ENCODE measurements at places on chromosomes 13 and 19. TPM values are rescaled to one million over a fixed set of nuclear protein-coding genes. Genes with fewer than 3 reads are reported as not detected.
A peak's percentile ranks its signal among the peaks of the same experiment; 100 is the strongest.

CDC42EP5 gene
- 38.2 TPM for total RNA-seq

VSTM2B gene
- not detected for total RNA-seq

SIAH3 gene
- total RNA-seq, result not detected

DYRK1B gene
- total RNA-seq, result 16.7 TPM

SACS gene
- 7.0 TPM for total RNA-seq

CNN1 gene
- total RNA-seq, result 27.3 TPM

KLK14 gene
- total RNA-seq, result not detected

DNA sequence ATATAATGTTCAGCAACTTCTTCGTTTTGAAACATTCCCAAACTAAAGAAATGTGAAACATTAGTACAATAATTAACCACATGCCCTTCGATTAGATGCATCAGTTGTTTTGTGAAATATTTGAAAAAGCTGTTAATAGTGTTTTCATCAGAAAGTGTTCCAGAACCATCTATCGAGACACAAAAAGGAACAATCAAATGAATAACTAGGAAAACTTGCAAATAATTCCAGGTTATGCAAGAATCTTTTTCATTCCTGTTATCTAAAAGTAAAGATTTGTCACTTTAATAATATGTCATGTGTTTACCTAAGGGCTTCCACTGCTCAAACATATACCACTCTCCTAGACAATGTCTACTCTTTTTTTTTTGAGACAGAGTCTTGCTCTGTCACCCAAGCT is 904.2 kb upstream of the MIR17HG start:
- H3K36me3 ChIP-seq, result no peaks in the 10 kb centered on the region
- H3K27ac ChIP-seq, result no peak overlapping the region
- peaks cover 4% of the 10 kb centered on the region for H3K4me1 ChIP-seq
- no peak for DNase-seq
- no peak overlapping the region for H3K4me3 ChIP-seq

GRCh38 chr19:2478756-2479555 is 3.0 kb downstream of the GADD45B start:
- no peaks in the 10 kb centered on the region for H3K27me3 ChIP-seq
- DNase-seq, result peak; percentile 90
- peaks cover 10% of the 10 kb centered on the region for H3K36me3 ChIP-seq
- H3K4me1 ChIP-seq, result peaks cover 24% of the 10 kb centered on the region

DNA sequence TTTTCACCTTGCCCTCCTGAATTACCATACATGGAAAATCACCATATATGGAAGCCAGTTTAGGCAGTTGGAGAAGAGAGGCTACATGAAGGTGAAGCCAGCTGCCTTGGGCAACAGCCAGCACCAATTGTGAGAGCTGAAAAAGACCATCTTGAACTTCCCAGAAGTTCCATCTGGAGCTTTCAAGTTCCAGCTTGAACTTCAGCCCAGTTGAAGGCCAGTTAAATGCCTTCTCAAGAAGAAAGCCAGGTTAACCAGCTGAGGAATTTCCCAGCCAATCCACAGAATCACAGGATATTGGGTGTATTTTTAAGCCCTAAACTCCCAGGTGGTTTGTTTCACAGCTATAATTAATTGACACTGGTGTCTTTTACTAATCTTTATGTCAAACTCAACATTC is 713.6 kb upstream of the MIR17HG start:
- no peaks in the 10 kb centered on the region for H3K27me3 ChIP-seq
- H3K27ac ChIP-seq, result no peak overlapping the region
- no peak overlapping the region for H3K4me3 ChIP-seq
- H3K36me3 ChIP-seq, result no peaks in the 10 kb centered on the region
- DNase-seq, result no peak

GRCh38 chr19:2064788-2065524 is 13.9 kb upstream of the MKNK2 start:
- H3K4me1 ChIP-seq, result peaks cover 28% of the 10 kb centered on the region
- H3K36me3 ChIP-seq, result no peaks in the 10 kb centered on the region
- H3K27me3 ChIP-seq, result no peaks in the 10 kb centered on the region
- no peak for DNase-seq
- no peak overlapping the region for H3K4me3 ChIP-seq

DNA sequence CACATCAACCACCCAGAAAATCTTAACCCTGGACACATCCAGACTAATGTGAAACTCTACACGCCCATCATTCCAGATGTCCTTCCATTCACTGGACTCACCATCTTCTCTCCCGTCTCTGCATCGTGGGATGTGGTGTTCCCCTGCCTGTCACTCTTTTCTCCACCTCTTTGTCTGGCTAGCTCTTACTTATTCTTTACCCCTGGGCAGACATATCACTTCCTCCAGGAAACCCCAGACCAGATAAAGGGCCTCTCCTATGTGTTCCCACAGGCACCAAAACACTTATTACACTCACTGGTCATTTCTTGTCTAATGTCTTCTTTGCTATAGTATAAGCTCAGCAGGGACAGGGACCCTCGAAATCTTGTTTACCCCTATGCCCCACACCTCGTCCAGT is 109.3 kb upstream of the IPO5 start:
- no peak for DNase-seq
- no peak overlapping the region for H3K4me3 ChIP-seq
- H3K27me3 ChIP-seq, result no peaks in the 10 kb centered on the region
- H3K4me1 ChIP-seq, result no peaks in the 10 kb centered on the region

DNA sequence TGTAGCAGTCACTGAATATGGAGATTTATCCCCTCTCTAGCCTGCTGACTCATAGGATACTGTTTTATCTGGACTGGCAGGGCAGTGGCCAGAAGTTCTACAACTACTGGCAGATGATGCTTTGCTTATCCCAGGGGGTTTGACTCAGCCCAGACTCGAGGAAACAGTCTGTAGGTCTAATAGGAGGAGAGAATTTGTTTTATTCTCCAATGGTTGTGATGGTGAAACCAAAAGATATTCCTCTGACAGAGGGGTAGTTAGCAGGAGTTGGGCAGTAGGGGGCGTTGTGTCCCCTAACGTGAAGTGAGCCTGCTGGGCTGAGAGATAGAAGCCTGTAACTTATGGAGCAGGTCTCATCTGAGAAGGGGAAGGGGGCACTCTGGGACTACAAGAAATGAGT is 74.9 kb downstream of the WTIP start:
- H3K4me3 ChIP-seq, result no peak overlapping the region
- H3K36me3 ChIP-seq, result no peaks in the 10 kb centered on the region
- DNase-seq, result no peak
- no peaks in the 10 kb centered on the region for H3K4me1 ChIP-seq

GRCh38 chr13:39612023-39612637 is 9.1 kb upstream of the LHFPL6 start:
- no peaks in the 10 kb centered on the region for H3K36me3 ChIP-seq
- no peak for DNase-seq
- no peak overlapping the region for H3K4me3 ChIP-seq

DNA sequence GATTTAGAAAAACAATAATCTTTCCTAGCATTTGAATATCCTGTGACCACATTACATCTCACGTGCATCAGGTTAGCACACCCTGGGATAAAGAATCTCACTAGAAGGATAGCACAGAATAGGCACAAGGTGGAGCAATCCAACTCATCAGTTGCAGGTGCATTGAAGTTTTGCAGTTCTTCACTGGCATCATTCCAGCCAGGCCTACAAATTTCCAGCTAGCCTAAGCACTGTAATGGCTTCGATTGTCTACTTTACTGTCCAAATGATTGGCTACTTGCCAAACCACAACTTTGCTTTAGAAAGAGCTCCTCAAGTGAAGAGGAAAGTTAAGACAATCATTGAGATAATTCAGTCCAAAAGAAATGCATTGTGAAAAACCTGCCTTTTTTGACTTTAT is 89.5 kb downstream of the SPRY2 start:
- H3K27ac ChIP-seq, result no peak overlapping the region
- H3K4me3 ChIP-seq, result no peak overlapping the region
- H3K27me3 ChIP-seq, result no peaks in the 10 kb centered on the region

DNA sequence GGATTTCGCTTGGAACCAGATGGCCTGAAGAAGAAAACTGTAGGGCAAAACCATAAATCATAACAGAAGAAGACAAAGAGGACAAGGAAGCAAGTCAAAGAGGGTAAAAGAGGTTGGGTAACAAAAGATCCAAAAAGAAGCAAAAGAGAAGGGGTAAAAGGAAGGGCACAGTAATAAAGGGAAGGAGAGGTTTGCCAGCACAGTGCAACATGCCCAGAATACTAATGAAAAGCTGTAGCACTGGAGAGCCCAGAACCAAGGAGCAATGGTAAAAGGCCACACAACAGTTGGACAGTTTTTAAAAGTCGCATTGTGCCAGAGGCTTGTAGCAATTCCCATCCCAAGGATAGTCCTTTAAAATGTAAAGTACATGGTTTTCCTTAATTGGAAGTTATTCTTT is 506.6 kb downstream of the PCDH9 start:
- no peaks in the 10 kb centered on the region for H3K4me1 ChIP-seq
- H3K36me3 ChIP-seq, result no peaks in the 10 kb centered on the region
- H3K27me3 ChIP-seq, result no peaks in the 10 kb centered on the region

DNA sequence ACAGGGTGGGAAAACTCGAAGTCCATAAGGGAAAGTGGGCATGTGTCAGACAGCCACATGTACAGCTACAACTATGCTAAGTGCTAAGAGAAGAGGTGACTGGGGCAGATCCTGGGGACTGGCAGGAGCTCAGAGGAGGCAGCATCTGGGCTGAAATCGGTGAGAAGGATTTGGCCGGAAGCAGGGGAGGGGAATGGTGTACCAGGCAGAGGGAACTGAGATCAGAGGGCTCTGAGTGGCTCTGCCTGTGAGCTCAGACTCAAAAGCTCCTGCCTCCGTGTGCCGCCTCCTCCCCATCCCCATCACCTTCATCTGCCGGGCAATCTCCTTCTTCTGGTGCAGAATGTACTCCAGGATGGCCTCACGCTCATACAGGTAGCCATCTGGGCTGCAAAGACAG is 21.8 kb downstream of the NOSIP start:
- no peaks in the 10 kb centered on the region for H3K27me3 ChIP-seq
- H3K4me3 ChIP-seq, result no peak overlapping the region
- no peak for DNase-seq
- peaks cover 29% of the 10 kb centered on the region for H3K4me1 ChIP-seq
- peaks cover 45% of the 10 kb centered on the region for H3K36me3 ChIP-seq

DNA sequence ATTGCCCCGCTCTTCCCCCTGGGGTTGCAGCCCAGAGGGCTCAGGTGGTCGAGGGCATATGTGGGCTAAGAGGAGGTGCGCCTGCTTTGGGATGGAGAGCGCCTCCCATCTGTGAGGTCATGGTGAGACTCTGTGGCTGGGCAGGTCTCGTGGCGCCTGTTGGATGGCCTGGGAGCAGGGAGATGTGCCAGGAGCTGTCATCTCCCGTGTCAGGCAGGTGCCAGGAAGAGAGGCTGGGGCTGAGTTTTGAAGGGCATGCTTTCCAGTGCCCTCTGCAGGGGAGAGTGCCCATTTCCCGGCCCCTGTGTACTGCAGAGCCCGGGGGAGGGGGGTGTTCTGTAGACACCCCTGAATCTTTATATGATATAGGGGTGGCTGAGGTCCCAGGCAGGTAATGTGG is 2.8 kb downstream of the WTIP start:
- H3K4me3 ChIP-seq, result no peak overlapping the region
- H3K4me1 ChIP-seq, result peaks cover 14% of the 10 kb centered on the region
- H3K27me3 ChIP-seq, result no peaks in the 10 kb centered on the region
- H3K27ac ChIP-seq, result no peak overlapping the region
- H3K36me3 ChIP-seq, result no peaks in the 10 kb centered on the region
- DNase-seq, result peak; percentile 56

GRCh38 chr19:18833849-18834643 is 2.3 kb downstream of the UPF1 start:
- H3K27ac ChIP-seq, result peak overlapping the region; percentile 87
- H3K27me3 ChIP-seq, result no peaks in the 10 kb centered on the region
- H3K4me1 ChIP-seq, result peaks cover 54% of the 10 kb centered on the region

GRCh38 chr19:511101-511851 is 4.0 kb downstream of the TPGS1 start:
- peak; percentile 72 for DNase-seq
- peaks cover 6% of the 10 kb centered on the region for H3K36me3 ChIP-seq
- peak overlapping the region; percentile 75 for H3K27ac ChIP-seq
- H3K4me1 ChIP-seq, result peaks cover 36% of the 10 kb centered on the region
- H3K27me3 ChIP-seq, result no peaks in the 10 kb centered on the region

DNA sequence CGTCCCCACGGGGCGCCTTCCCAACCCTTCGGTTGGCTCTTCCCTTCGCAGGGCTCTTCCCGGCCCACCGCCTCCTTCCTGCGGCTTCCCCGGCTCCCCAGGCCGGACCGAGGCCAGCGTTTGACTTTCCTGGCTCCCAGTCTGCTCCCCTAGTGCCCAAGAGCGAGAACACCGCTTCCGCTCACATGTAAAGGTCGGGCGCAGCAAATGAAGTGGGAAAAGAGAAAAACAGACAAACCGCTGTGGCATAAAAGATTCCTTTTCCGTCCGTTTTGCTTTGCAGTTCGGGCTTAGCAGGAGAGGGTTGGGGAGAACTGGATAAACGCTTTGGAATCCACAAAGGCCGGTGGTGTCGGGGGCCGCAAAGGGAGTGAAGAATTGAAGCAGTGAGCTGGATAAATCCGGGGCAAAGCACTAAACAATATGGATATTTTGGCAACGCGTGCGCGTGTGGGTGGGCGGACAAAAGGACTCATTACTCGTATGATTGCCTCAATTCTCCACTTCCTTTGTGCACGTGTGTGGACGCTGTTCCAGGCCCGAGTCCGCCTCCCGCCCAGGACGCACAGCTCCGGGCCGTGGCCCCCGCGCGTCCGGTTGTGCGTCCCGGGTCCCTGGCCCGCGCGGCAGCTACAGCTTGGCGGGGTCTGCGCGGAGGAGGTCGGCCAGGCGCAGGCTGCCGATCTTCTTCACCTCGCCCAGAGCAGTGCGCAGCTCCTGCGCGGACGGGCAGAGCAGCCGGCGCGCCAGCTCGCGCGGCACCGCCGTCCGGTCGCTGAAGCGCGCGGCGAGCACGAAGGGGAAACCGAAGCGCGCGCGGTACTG is 8.6 kb upstream of the CDX2 start:
- peaks cover 98% of the 10 kb centered on the region for H3K27me3 ChIP-seq
- H3K4me3 ChIP-seq, result no peak overlapping the region
- no peak overlapping the region for H3K27ac ChIP-seq
- peak; percentile 51 for DNase-seq
- no peaks in the 10 kb centered on the region for H3K4me1 ChIP-seq

DNA sequence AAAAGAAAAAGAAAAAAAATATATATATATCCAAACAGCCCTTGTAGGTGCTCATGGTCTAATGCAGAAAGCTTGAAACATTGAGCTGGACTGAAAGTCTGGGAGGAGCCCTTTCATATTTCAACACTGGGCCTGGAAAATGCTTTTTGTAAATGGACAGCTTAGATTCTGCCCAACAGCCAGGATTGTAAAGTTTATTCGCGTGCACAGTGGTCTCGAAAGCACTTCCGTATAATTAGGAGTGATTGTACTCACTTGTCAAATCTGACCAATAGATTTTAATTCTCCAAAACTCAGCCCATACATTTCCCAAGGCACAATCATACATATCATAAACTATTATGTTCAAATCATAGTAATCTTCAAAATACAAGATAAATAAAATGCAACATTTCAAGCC is 260.1 kb downstream of the COL4A1 start:
- H3K4me3 ChIP-seq, result no peak overlapping the region
- peaks cover 3% of the 10 kb centered on the region for H3K4me1 ChIP-seq
- no peaks in the 10 kb centered on the region for H3K27me3 ChIP-seq
- H3K27ac ChIP-seq, result no peak overlapping the region
- no peaks in the 10 kb centered on the region for H3K36me3 ChIP-seq
